ENCODE measurements at places on chromosomes 1 and 21.

DNA sequence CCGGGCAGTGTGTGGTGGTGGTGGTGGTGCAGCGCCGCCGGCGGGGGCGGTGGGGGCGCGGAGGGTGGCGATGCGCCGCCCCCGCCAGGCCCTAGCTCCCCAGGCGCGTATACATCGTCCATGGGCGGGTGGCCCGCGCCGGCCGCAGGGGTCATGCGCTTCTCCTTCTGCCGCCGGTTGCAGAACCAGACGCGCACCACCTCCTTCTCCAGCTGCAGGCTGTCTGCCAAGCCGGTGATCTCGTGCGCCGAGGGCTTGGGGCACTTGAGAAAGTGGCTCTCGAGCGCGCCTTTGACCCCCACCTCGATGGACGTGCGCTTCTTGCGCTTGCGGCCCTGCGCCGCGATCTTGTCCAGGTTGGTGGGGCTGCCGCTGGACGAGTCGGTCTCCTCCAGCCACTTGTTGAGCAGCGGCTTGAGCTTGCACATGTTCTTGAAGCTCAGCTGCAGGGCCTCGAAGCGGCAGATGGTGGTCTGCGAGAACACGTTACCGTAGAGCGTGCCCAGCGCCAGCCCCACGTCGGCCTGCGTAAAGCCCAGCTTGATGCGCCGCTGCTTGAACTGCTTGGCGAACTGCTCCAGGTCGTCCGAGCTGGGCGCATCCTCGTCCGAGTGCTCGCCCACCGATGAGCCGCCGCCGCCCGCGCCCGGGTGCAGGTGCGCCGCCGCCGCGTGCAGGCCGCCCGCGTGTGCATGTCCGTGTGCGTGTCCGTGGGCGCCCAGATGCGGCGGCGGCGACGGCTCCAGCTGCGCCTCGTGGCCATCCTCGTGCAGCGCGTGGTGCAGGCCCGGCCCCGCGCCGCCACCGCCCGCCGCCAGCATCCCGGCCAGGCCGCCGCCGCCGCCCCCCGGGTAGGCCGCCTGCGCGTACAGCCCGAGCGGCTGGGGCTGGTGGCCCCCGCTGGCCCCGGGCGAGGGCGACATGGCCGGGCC is 926 bp downstream of the POU3F1 start:
- DNase-seq = no peak

- no peak for DNase-seq
These were observed 22.0 kb upstream of the VAMP3 start for GRCh38 chr1:7749126-7749525.

GRCh38 chr1:37064039-37064438 is 29.7 kb upstream of the GRIK3 start:
- DNase-seq = no peak

DNA sequence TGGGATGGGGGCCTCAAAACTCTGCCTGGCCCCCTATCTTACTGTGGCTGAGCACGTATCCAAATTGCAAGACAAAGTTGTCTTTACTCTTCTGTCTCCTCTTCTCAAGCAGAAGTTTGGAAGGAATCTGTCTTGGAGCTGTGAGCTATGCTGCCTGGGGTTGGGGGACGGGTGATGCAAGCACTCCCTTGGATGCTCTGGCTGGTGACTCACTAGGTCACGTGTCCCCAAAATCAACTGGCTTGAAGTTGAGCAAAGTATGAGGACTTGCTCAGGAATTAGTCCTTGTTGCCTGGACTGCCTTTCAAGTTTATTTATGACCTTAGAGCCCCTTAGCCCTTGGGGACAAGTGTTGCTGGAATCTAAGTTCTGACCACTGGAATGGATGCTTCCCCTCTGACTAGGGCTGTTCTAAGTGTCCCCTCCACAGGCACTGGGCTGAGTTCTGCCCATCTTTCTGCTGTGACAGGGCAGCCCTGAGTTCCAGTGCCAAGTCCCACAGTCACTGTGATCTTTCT is 269.5 kb downstream of the HHAT start:
- DNase-seq = peak; percentile 85
